ENCODE measurements at places on chromosomes 6 and 20. TPM values are rescaled to one million over a fixed set of nuclear protein-coding genes. Genes with fewer than 3 reads are reported as not detected.
A peak's percentile ranks its signal among the peaks of the same experiment; 100 is the strongest.

Gene ZNF311
- 0.31 TPM for total RNA-seq

GRCh38 chr6:149062653-149063348, 254.7 kb upstream of the TAB2 start:
- H3K27ac ChIP-seq: no peak overlapping the region
- H3K4me1 ChIP-seq: peaks cover 48% of the 10 kb centered on the region
- H3K4me3 ChIP-seq: no peak overlapping the region
- DNase-seq: no peak
- no peaks in the 10 kb centered on the region for H3K36me3 ChIP-seq

DNA sequence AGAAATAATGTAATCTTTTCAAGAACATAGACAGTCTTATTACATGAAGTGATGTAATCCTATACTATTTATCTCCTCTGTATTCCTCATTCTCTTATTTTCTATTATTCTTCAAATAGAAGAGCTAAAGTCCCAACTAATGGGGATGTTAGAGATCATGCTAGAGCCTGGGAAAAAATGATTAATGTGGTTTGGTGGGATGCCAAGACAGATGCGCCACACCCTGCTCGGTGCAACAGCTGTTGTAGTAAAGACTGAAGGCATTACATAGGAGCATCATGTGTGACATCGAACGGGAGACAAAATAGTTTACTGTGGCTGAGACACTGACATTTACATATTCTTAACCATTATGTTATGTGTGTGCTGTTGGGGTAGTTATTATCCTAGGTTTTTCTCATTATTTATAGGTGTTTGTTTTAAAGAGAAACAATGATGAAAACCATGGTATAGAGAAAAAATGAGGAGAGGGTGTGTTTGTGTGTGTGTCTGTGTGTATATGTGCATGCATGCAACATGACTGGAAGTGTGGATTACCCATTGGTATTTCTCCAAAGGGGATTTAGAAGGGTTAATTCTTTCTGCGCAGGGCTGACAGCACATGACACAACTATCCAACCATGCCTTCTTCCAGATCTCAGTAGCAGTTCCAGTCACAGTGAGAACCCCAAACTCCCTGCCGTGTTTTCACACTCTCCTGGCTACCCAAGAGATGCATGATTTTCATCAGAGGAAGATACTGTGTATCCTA, 155.3 kb downstream of the EYA4 start:
- H3K4me1 ChIP-seq: no peaks in the 10 kb centered on the region
- no peak overlapping the region for H3K27ac ChIP-seq
- DNase-seq: no peak
- no peak overlapping the region for H3K4me3 ChIP-seq
- no peaks in the 10 kb centered on the region for H3K36me3 ChIP-seq

Gene PRL
- total RNA-seq: not detected

Gene CST9
- not detected for total RNA-seq

Gene BPIFA1
- not detected for total RNA-seq

Gene CTAGE9
- not detected for total RNA-seq

GRCh38 chr6:89321131-89321970, 6.3 kb upstream of the GABRR2 start:
- H3K4me1 ChIP-seq: peaks cover 26% of the 10 kb centered on the region
- H3K4me3 ChIP-seq: no peak overlapping the region
- peaks cover 52% of the 10 kb centered on the region for H3K36me3 ChIP-seq

DNA sequence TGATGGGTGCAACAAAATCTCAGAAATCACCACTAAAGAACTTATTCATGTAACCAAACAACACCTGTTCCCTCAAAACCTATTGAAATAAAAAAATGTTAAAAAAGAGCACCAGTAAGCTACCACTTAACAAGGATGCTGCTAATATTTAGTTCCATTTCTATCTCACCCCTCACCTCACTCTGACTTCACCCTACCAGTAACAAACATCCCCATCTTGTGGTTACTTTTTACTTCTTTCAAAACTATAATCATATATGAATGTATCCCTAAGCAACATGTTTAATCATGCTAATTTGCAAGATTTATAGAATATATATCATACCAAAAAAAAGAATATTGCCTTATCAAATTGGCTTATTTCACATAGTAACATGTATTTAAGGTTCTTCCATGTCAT, 27.4 kb upstream of the SLC24A3 start:
- H3K4me3 ChIP-seq: no peak overlapping the region
- no peaks in the 10 kb centered on the region for H3K36me3 ChIP-seq
- DNase-seq: no peak
- no peaks in the 10 kb centered on the region for H3K27me3 ChIP-seq

GRCh38 chr20:57851025-57851682, 141.3 kb upstream of the PMEPA1 start:
- H3K27ac ChIP-seq: no peak overlapping the region
- H3K27me3 ChIP-seq: peaks cover 12% of the 10 kb centered on the region
- H3K36me3 ChIP-seq: no peaks in the 10 kb centered on the region
- H3K4me3 ChIP-seq: no peak overlapping the region

DNA sequence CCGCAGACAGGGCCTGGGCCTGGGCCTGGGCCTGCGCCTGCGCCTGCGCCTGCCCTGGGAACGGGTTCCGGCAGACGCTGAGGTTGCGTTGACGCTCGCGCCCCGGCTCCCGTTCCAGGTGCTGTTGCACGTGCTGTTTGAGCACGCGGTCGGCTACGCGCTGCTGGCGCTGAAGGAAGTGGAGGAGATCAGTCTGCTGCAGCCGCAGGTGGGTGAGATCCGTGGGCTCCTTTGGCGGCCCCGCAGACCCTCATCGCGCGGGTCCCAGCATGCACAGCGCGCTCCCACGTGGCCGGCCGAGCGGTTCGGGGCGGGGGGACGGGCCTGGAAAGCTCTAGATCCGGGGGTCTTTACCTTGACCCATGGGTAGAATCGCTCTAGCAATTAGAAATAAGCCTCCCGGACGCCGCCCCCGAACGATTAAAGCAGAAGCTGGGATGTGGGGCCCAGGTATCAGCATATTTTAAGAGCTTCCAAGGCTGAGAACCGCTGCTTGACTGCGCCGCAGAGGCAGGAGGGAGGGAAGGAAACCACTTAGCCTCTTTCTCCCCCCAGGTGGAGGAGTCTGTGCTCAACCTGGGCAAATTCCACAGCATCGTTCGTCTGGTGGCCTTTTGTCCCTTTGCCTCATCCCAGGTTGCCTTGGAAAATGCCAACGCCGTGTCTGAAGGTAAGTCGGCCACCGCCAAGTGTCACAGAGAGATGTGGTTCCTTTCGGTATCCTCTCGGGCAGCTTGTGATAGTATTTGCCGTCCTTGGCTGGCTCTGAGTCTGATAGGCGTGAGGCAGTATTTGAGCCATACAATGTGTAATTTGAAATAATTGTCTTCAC, 508 bp downstream of the NOP56 start:
- H3K27me3 ChIP-seq: no peaks in the 10 kb centered on the region
- H3K36me3 ChIP-seq: peaks cover 49% of the 10 kb centered on the region
- H3K4me1 ChIP-seq: peaks cover 19% of the 10 kb centered on the region

GRCh38 chr6:79261666-79262065, 27.2 kb upstream of the HMGN3 start:
- no peak overlapping the region for H3K4me3 ChIP-seq
- no peaks in the 10 kb centered on the region for H3K36me3 ChIP-seq
- H3K4me1 ChIP-seq: no peaks in the 10 kb centered on the region

DNA sequence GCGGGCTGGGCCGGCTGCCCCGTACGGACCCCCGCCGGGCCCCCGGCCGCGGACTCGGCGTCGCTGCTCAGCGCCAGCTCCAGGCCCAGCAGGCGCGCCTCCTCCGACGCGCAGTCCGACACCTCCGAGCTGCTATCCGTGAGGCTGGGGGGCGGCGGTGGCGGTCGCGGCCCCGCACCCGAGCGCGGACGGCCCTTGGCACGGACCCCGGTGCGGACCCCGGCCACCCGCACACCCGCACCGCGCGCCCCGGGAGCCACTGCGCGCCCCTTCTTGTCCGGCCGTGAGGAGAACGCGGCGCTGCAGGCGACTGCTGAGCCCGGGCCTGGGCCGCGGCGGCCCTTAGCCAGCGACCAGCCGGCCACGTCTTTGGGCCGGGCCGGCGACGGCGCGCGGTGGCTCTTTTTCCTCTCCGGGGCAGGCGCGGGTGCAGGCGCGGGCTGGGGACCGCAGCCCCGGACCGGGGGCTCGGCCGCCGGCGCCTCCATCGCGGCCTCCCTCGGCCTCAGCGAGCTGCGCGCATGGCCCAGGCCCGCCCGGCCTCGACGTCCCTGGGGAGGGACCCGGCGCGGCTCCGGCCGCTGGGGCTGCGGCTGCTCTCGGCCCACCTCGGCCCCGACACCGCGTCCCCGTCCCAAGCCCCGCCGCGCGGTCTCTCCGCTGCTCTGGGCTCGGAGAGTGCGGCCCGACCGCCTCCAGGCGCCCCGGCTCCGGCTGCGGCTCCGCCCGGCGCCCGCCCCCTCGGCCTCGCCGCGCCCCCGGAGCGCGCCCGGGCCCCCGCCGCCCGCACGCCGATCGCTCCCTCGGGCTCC, 12.9 kb upstream of the TLDC2 start:
- H3K36me3 ChIP-seq: peaks cover 7% of the 10 kb centered on the region
- peaks cover 71% of the 10 kb centered on the region for H3K4me1 ChIP-seq
- no peak overlapping the region for H3K27ac ChIP-seq
- no peaks in the 10 kb centered on the region for H3K27me3 ChIP-seq
- DNase-seq: no peak

Gene SLC22A1
- 2.8 TPM for total RNA-seq

GRCh38 chr6:26403893-26404292, 1.8 kb downstream of the BTN3A1 start:
- H3K4me1 ChIP-seq: peaks cover 72% of the 10 kb centered on the region
- H3K4me3 ChIP-seq: peak overlapping the region; percentile 63
- no peaks in the 10 kb centered on the region for H3K27me3 ChIP-seq
- peaks cover 43% of the 10 kb centered on the region for H3K36me3 ChIP-seq
- H3K27ac ChIP-seq: peak overlapping the region; percentile 50

DNA sequence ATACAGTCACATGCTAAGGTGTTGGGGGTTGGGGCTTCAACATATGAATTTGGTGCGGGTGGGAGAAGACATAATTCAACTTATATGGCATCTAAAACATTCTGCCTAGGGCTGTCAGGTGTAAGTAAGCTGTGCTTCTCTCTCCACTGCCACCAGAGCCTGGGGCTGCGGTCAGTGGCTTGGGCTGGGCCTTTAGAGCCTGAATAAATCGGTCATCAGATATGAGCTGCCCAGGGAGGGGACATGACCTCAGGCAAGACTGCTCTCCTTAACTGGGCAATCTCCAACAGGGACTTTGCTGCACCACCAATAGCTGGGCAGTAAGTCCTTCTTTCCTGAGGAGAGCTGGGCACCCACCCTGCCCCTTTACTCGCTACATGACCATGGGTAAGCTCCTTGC, 24.9 kb upstream of the SIRPA start:
- H3K4me1 ChIP-seq: peaks cover 62% of the 10 kb centered on the region
- peak overlapping the region; percentile 79 for H3K27ac ChIP-seq
- peak overlapping the region; percentile 59 for H3K4me3 ChIP-seq
- no peaks in the 10 kb centered on the region for H3K36me3 ChIP-seq

Gene ALDH5A1
- 15.9 TPM for total RNA-seq

GRCh38 chr6:70667256-70667710, 400 bp upstream of the SMAP1 start:
- H3K36me3 ChIP-seq: no peaks in the 10 kb centered on the region
- peaks cover 4% of the 10 kb centered on the region for H3K27me3 ChIP-seq
- H3K27ac ChIP-seq: peak overlapping the region; percentile 92

Gene TRDN
- not detected for total RNA-seq

- no peak for DNase-seq
- peaks cover 10% of the 10 kb centered on the region for H3K27me3 ChIP-seq
- no peaks in the 10 kb centered on the region for H3K36me3 ChIP-seq
- peaks cover 3% of the 10 kb centered on the region for H3K4me1 ChIP-seq
- no peak overlapping the region for H3K27ac ChIP-seq
- H3K4me3 ChIP-seq: no peak overlapping the region
These were observed 7.4 kb upstream of the ADTRP start for GRCh38 chr6:11785774-11786579.

Gene GMNN
- 14.5 TPM for total RNA-seq

- H3K36me3 ChIP-seq: no peaks in the 10 kb centered on the region
- no peaks in the 10 kb centered on the region for H3K27me3 ChIP-seq
- H3K27ac ChIP-seq: no peak overlapping the region
- no peak for DNase-seq
- H3K4me3 ChIP-seq: no peak overlapping the region
These were observed 33.0 kb upstream of the CDH4 start for GRCh38 chr20:61219021-61219431.

- no peak overlapping the region for H3K27ac ChIP-seq
- peak overlapping the region; percentile 74 for H3K4me3 ChIP-seq
- H3K36me3 ChIP-seq: no peaks in the 10 kb centered on the region
- peaks cover 6% of the 10 kb centered on the region for H3K27me3 ChIP-seq
- DNase-seq: no peak
These were observed 44.8 kb downstream of the AKAP12 start for GRCh38 chr6:151284548-151285017.

DNA sequence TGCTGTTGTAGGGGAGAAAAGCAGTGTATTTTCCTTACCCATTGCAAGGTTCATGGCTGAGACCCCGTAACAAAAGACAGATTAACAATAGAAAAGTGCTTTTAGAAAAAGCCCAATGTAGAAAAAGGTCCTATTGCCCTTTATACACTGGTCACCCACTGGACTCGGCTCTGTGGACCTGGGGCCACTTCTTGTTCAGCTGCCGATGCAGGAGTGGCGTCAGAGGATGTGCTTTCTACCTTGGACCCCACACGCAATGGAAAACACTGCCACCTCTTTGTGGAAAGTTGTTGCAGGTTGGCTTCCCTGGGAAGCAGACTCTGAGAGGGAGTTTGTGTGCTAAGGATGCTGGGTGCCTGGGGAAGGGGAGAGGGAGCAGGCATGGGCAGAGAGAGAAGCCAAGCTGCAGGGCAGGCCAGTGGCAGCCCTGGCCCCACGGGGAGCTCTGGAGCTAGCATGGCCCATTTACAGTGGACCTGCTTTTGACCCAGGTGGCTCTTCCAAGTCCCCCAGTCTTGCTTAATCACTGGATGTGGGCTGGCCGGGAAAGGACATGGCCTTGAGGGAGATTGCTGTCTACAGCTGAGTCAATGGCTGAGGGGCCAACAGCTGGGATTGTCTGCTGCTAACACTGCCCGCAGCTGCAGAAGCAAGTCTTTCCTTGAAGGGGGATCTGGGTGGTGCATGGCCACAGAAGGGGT, 142.9 kb downstream of the CDC5L start:
- H3K4me1 ChIP-seq: no peaks in the 10 kb centered on the region
- H3K27me3 ChIP-seq: peaks cover 19% of the 10 kb centered on the region
- no peak overlapping the region for H3K27ac ChIP-seq
- H3K4me3 ChIP-seq: no peak overlapping the region

DNA sequence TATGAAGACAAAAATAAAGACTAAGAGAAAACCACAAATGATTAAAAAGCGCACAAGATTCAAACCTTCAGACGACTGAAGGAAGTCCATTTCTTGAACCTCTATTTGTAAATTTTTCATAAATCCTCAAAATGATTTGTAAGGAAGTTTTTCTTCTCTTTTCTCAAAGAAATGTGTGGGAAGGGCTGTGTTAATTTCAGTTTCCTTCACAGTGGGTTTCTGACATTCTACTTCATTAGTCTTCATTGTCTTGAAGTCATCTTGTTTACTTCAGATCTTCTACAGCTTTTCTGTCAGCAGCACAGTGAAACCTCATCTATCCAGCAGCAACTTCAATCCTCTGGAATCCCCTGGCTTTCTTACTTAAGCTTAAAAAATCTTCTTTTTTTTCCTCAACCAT, 87.6 kb upstream of the MYLIP start:
- DNase-seq: no peak
- no peaks in the 10 kb centered on the region for H3K27me3 ChIP-seq
- no peak overlapping the region for H3K4me3 ChIP-seq
- no peak overlapping the region for H3K27ac ChIP-seq
- H3K36me3 ChIP-seq: no peaks in the 10 kb centered on the region
